ENCODE measurements at places on chromosomes 2 and 18.

GRCh38 chr2:224933431-224933830 is 108.8 kb downstream of the DOCK10 start:
- no peak for DNase-seq

GRCh38 chr2:2960441-2961133 is 417.0 kb downstream of the EIPR1 start:
- no peak for DNase-seq

DNA sequence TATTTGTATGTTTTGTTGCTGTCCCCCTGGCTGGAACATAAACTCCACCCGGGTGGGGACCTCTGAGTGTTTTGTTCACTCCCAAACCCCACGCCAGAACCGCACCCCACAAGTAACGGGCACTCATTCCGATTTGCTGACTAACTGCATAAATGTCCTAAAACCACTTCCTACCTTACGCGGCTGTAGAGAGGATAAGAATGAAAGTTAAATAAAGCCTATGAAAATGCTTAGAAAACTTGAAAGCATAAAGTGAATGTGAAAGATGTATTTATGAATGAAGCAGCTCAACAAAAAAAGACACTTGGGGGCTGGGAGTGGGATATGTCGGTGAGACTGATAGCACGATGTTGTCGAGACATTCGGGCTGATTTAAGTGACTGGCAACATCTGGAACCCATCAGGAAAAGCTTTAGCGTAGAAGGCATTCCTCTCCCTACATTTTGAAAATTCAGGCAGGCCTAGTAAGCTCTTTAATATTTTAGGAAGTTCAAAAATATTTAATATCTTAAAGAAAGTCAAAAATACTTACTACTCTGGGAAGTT is 206.7 kb downstream of the SH3RF3 start:
- DNase-seq: peak; percentile 86

- DNase-seq: no peak
Measured at GRCh38 chr2:7693246-7694075, 776.2 kb downstream of the RNF144A start.

DNA sequence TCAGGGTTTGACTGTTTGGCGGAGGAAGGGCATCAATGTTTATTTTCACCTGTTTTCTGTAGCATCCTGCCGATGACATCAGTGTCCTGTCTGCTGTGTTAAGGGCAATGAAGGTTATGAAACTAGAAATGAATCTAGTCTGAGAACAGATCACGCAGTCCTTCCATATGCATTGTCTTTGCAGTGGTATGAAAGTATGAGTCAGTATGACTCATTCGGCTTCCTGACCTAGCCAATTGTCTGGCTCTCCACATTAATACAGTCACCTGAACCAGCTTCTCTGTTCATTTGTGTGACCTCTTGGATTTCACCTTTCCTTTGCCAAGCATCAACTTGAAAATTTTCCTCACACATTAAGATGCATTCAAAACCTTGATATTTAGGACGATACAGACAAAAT is 353.8 kb downstream of the RND3 start:
- peak; percentile 97 for DNase-seq

- no peak for DNase-seq
Measured at GRCh38 chr2:6810961-6811360, 54.7 kb downstream of the CMPK2 start.

DNA sequence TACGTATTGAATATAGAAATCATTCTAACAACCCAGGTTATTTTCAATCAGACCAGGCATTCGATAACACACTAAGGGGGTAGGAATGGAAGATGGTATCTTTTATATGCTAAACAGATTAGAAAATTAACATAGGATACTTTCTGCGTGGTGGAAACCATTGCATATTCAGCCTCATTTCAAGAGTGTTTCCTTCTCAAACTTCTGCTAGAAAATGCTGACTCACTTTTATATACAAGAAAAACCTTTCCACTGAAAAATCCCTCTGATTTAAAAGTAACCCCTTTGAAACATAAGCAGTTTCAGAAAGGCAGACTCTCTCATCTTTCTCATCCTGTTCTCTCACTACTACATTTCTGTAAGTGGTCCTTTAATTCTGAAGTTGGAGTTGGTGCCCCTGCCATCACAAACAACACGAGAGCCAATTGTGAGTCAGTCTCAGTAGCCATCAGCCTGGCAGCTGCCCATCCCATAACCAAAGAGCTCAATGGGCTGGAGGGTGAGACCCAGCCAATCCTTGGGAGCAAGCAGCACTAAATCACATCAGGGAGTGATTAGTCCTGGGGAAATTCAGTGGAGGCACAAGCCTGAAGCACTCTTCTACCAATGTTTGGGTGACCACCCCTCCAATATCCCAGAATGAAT is 343.1 kb downstream of the CELF4 start:
- DNase-seq: no peak

DNA sequence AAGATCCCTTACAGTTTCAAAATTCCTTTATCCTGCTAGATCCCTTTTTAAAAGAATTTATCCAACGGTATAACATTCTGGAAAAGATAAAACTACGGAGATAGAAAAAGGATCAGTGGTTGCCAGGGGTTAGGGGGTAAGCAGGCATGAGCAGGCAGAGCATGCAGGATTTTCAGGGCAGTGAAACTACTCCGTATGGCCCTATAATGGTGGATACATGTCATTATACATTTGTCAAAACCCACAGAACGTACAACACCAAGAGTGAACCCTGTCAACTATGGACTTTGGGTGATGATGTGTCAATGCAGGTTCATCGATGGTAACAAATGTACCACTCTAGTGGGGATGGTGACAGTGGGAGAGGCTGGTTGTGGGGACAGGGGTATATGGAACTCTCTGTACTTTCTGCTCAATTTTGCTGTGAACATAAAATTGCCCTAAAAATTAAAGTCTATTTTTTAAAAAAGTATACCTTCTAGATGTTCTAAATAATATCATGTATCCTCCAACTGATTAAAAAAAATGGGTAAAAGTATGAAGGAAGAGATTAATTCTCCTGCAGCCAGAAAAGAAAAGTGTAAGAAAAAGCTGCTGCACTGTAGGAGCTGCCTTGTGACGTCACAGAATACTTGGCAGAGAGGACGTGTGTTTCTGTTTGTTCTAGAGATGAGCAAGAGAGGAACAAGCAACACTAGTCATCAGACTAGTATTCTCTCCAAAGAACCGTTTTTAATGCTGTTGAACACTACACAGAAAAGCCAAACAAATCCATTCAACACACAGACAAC is 23.6 kb downstream of the ANKRD44 start:
- peak; percentile 93 for DNase-seq

GRCh38 chr2:27915874-27916273 is 25.3 kb downstream of the BABAM2 start:
- no peak for DNase-seq

GRCh38 chr18:6341709-6342108 is 73.0 kb downstream of the L3MBTL4 start:
- DNase-seq: no peak

GRCh38 chr2:126656431-126657147 is 631 bp downstream of the GYPC start:
- DNase-seq: peak; percentile 38

GRCh38 chr2:158973116-158973956 is 4.9 kb downstream of the TANC1 start:
- peak; percentile 36 for DNase-seq

DNA sequence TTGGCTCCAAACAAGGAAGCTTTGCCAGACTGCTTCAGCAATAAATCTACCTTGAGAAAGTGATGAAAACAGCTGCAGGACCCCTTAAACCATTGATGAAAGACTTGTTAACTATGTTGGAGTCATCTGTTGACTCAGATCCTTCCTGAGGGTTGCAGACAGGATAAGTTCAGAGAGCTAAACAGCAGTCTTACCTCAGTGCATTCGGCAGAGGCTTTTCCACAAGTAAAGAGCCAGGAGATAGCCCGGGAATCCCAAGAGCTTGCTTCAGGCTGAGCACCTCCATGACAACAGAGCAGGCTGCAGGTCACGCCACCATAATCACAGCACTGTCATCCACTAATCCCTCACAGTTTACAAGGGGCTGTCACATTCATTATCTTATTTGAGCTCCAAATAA is 23.7 kb downstream of the KIAA2012 start:
- no peak for DNase-seq

DNA sequence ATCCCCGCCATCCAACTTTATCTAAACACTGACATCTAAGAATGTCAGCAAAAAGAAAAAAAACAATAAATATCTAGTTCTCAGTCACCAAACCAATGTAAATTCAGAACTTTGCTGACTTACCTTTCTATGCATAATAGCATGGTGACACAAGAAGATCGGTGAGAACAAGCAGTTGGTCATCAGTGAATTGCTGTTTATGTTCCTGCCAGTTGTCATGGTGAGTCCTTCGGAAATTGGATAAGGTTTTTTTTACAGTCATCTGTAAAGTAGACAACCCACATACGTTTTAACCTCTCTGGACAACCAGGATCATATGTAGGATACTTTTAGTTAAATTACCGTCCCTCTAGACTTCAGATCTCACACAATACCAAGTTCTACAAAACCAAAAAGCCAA is 6.2 kb upstream of the GPR75 start:
- peak; percentile 7 for DNase-seq

DNA sequence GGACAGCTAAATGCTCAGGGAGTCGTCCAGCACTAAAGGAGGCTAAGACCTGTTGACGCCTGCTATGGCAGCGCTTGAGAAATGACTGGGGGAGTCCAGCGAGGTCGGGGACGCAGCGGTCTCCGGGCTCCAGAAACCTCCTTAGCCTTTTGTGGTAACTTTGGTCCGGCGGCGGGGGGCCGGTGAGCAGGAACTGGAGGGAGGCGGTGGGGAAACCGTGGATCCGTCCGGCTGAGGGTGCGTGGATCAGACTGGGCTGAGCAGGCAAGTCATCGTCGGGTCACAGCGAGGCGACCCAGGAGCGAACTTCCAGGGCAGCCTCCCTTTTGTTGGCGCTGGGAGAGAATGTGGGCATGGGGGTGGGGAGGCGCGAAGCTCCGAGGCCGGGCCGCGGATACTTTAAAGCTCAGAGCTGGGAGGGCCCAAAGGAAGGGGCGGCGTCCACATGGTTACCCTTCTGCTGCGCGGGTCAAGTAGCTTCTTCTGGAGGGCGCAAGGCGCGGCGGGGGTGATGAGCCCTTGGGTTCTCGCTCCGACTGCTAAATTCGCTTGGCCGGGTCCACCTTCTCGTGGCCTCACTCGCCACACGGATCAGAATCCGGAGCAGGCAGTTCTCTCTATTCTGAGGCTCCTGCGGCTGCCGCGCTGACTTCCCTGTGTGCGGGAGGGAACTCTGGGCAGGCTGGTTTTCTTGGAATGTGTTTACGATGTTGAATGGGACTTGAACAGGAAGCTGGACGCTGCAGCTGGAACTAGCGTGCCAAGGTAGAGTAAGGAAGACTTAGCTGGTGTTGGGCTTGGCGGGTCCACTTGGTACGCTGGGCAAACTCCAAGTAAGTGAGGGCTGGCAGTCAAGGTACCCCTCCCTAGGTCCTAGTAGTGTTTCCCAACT is 920 bp downstream of the GULP1 start:
- DNase-seq: peak; percentile 86

DNA sequence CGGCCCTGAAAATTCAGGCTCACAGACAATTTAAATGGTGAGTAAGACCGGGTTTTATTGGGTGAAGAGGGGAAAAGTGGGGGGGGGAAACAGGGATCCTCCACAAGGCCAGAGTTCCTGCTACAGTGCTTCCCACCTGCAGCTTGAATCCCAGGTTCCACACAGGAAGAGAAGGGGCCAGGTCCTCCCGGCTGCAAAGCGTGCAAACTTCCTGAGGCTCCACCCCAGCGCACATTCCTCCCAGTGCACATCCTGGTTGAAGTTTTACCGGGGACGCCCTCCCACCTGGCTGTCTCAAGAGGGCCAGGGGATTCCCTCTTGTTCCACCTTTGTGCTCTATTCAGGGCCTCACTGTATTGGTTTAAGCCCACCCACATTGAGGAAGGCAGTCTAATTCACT is 347.7 kb upstream of the REG3G start:
- no peak for DNase-seq

DNA sequence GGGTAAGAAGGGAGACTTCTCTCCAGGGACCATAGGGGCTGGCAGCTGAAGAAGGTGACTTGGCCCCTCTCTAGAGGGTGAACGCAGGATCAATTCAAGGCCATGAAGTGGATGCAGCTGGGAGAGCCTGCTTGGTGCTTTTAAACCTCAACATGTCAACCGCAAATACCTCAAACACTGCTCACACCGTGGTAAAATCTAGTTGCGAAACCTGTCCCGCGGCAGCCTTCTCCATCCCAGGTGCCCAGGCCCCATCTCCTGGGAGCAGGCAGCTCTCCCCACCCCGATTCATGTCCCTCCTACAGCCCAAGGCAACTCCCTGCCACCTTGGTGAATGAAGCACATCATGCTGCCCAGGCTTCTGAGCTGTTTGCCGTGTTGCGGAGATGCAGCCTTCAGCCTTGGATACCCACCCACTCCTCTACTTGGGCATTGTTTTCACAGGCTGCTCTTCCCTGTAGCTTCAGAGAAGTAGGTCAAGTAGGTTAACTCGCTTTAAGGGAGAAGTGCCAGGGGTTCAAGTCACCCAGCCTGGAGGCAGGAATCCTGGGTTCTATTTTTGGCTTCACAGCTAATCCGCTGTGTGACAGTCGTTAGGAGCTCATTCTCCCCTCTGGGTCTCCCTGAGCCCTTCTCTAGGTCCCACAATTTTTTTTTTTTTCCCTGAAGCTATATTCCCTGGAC is 6.2 kb upstream of the EFR3B start:
- DNase-seq: no peak

DNA sequence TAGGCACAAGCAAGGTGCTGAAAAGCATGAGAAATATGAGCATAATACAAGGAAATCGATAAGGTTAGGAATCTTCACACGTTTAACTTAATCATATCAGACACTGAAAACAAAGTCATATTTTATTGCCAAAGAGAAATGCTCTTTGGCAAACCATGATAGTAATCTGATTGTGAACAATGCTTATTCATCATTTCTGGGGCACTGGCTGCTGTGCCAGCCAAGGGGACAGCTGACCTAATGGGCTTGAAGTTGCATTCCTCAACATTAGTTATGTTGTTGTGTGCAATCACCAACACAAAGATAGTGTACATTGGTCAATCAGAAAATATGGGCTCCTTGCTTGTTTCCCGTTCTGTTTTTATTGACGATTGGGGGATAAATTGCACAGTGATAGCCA is 83.5 kb downstream of the DPP10 start:
- DNase-seq: no peak

- DNase-seq: no peak
Measured at GRCh38 chr2:241036397-241036963, 38.1 kb downstream of the SNED1 start.

DNA sequence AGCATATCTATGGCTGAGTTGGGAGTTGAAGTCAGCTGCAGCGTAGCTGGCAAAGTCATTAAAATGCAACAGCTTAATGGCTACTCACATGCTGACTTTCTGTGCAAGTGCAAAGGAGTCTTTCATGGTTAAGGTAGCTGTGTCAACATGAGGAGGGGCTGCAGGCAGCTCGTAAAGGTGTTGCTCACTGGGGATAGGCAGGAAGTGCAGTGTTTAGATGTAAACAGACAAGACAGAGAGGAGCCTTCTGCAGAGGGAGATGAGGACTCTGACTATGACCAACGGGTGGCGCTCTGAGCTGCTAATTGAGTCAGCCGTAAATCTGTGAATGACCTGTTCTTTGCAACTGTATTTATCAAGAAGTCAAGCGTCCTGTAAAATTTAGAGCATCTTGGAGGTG is 22.3 kb upstream of the CAVIN2 start:
- no peak for DNase-seq

Measured in astrocyte (in vitro differentiated cells and primary cell).